ENCODE measurements at places on chromosomes 5 and 9.

- no peak for DNase-seq
These were observed 51.4 kb downstream of the COL5A1 start for GRCh38 chr9:134693011-134693410.

GRCh38 chr9:110821064-110821463 is 152.5 kb downstream of the MUSK start:
- no peak for DNase-seq

- DNase-seq: no peak
These were observed 33.3 kb downstream of the TDRD7 start for GRCh38 chr9:97445119-97445701.

GRCh38 chr5:173575985-173576384 is 40.5 kb downstream of the BOD1 start:
- no peak for DNase-seq

GRCh38 chr5:91016322-91016721 is 366.8 kb downstream of the ARRDC3 start:
- no peak for DNase-seq
